ENCODE measurements at places on chromosomes 12 and 14. TPM values are rescaled to one million over a fixed set of nuclear protein-coding genes. Genes with fewer than 3 reads are reported as not detected.

DNA sequence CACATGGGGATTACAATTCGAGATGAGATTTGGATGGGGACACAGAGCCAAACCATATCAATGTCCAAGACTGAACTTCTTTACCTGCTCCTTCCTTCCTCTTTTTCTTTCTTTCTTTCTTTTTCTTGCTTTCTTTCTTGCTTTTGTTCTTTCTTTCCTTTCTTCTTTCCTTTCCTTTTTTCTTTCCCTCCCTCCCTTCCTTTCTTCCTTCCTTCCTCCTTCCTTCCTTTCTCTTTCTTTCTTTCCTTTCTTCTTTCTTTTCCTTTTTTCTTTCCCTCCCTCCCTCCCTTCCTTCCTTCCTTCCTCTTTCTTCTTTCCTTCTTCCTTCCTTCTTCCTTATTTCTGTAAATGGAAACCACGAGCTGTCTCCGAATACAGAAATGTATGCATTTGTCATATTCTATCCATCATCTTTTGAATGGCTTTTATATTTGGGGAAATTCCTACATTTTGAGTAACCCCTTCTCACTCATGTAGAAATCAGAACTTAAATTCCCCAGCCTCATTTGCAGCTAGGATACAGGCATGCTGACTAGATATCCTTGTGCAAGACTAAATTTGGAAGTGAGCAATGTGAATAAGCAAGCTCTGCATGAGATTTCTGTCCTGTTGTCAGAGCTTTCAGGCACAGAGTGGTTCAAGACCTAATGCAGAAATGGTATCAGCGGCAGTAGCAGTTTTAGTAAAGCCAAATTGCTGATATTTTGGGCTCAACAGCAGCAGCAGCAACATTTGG, 11.5 kb downstream of the GPR33 start:
- no peak for DNase-seq
- H3K4me1 ChIP-seq, result no peaks in the 10 kb centered on the region
- no peak overlapping the region for H3K4me3 ChIP-seq

GRCh38 chr14:56515739-56516138, 63.9 kb upstream of the TMEM260 start:
- no peaks in the 10 kb centered on the region for H3K36me3 ChIP-seq
- no peak for DNase-seq
- H3K27ac ChIP-seq, result no peak overlapping the region

GRCh38 chr12:45729233-45730083, at the start of gene ARID2:
ARID2 (plus strand) TSS chr12:45729706; CDS start chr12:45729837, 131 bp downstream.
- peak within 1 kb of the TSS; percentile 100 for H3K27ac ChIP-seq
- no peaks in the 10 kb centered on the region for H3K27me3 ChIP-seq
- DNase-seq, result peak; percentile 58
- H3K36me3 ChIP-seq, result no peaks in the 10 kb centered on the region
- peaks cover 9% of the 10 kb centered on the region for H3K4me1 ChIP-seq

GRCh38 chr14:50936016-50936340, 8.3 kb downstream of the PYGL start:
- peaks cover 3% of the 10 kb centered on the region for H3K36me3 ChIP-seq
- no peak overlapping the region for H3K4me3 ChIP-seq
- no peaks in the 10 kb centered on the region for H3K4me1 ChIP-seq
- DNase-seq, result no peak

DNA sequence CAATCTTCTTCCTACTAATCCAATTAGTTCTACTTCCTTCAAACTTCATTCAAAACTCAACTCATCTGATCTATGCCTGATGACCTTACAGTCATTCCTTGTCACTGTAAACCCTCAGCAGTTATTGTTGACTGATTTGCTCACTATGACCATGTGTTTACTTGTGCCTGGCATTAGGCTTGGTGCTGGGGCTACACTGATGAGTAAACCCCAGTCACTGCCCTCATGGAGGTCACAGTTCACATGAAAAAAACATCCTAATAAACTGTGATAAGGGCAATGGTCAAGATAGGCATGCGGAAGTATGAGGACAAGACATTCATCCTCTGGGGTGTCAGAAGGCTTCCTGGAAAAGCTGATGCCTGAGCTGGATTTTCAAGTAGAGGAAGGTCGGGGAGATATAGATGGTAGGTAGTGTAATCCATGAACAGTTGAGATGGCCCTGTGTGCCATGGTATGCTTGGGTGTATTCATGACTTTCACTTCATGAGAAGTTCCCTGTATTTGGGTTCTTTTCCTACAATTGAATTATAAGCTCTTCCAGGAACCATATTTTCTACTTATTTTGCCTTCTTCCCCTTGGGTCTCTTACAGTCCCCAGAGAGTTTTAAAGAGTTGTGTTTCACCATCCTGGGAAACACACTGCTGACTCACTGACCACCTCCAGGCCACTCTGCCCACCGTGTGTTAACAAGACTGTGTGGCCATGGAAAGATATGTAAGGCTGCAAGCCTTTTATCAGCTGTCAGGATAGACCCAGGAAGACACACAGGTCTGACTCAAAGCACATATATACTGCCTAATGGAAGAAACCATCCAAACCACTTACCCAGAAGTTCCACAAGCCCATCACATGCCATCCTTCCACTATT, 38.7 kb upstream of the DUSP6 start:
- no peaks in the 10 kb centered on the region for H3K27me3 ChIP-seq
- H3K36me3 ChIP-seq, result no peaks in the 10 kb centered on the region
- H3K4me3 ChIP-seq, result no peak overlapping the region
- DNase-seq, result no peak
- no peak overlapping the region for H3K27ac ChIP-seq

DNA sequence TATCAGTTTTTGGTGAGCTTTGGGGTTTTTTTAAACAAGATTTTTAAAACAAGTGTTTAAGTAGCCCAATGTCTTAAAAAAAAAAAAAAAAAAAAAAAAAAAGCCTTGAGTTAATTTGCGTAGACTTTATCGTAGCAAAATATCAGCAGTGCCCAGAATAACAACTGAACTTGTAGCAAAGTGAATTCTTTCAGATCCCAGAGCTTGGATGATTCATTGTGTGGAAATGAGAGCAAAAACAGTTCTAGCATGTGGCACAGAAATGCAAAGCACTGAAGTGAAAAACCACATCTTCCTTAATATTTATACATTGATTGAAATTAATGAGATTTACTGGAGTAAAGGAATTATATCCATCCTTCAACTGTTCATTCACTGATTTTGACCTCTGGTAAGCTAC, 258.1 kb downstream of the EGLN3 start:
- no peaks in the 10 kb centered on the region for H3K27me3 ChIP-seq
- H3K4me1 ChIP-seq, result no peaks in the 10 kb centered on the region
- no peak overlapping the region for H3K4me3 ChIP-seq

Gene SLC25A21
- total RNA-seq, result 1.6 TPM

Gene PTPN21
- total RNA-seq, result 14.5 TPM

Gene PLBD1
- 12.1 TPM for total RNA-seq

Gene MIP
- total RNA-seq, result not detected

Gene HOXC11
- total RNA-seq, result 0.29 TPM

GRCh38 chr14:72064501-72064900, 132.3 kb downstream of the RGS6 start:
- H3K27me3 ChIP-seq, result no peaks in the 10 kb centered on the region
- no peak overlapping the region for H3K4me3 ChIP-seq
- H3K27ac ChIP-seq, result no peak overlapping the region
- no peak for DNase-seq
- no peaks in the 10 kb centered on the region for H3K4me1 ChIP-seq

Gene KRT72
- not detected for total RNA-seq

DNA sequence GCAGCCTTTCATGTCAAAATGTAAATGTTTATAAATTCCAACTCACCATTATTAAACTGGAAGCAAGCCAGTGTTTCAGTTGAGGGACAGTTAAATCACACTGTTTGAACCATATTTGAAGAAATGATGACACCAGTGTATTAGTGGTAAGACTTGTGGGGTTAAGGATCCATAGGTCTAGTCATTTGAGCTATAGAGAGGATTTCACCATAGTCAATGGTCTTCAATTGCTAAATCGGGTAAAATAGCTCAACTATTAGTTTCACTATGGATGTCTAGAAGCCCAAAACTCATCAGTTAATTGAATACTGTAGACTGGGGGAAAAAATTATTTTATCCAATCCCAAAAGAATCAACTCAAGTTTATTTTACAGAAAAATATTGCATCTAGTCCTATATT, 659.1 kb downstream of the NRXN3 start:
- H3K27me3 ChIP-seq, result no peaks in the 10 kb centered on the region
- no peaks in the 10 kb centered on the region for H3K36me3 ChIP-seq
- DNase-seq, result no peak
- H3K4me1 ChIP-seq, result no peaks in the 10 kb centered on the region
- no peak overlapping the region for H3K4me3 ChIP-seq
- no peak overlapping the region for H3K27ac ChIP-seq

GRCh38 chr12:26732005-26732908, 100.7 kb downstream of the ITPR2 start:
- peaks cover 5% of the 10 kb centered on the region for H3K4me1 ChIP-seq
- no peak overlapping the region for H3K4me3 ChIP-seq
- H3K27me3 ChIP-seq, result no peaks in the 10 kb centered on the region
- no peak overlapping the region for H3K27ac ChIP-seq
- DNase-seq, result no peak
- H3K36me3 ChIP-seq, result no peaks in the 10 kb centered on the region

Data from breast epithelium (tissue), 4 donors.